Activated naive CD4-positive, alpha-beta T cell (primary cell): ENCODE measurements at places on chromosomes 11 and 22.

- DNase-seq: no peak
Observed at GRCh38 chr22:42651134-42651533, 1.9 kb upstream of the CYB5R3 start.

GRCh38 chr11:73137262-73137943 lies 4.7 kb downstream of the FCHSD2 start:
- DNase-seq: no peak

DNA sequence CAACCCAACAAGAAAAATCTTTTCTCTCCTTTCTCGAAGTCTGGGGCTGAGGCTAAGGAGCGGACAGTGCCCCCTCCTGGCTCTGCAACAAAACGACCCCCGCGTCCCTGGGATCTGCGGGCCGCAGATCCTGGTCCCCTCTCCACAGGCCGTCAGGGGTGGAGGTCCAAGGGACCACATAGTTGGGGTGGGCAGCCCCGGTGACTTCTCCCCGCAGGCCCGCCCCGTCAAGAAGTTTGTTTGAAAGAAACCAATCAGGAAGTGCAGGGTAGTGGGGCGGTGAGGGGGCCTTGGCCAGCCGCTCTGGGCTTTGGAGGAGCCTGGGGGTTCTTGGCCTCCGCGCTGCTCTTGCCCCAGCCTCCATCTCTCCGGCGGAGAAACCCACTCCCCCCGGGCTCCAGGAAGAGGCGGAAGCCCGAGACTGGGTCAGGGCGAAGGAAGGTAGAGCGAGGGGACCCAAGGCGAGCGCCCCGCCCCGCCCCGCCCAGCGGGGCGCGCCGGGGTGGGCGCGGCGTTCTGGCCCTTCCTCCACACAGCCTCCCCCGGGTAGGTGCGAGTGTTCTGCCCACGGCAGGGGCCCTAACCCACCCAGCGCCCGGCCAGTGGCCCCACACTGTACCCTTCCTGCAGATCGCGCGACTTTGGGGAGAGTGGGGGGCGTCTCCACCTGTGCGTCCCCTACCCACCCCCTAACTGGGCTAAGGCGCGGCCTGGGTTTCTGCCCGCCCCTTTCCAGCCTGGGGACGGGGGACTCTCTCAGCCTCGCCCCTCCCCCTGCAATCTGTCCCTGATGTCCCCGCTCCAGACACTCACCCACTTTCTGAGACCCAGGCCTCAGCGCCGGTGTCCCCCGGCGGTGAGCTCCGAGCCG lies 1.3 kb downstream of the TP53I11 start:
- DNase-seq: no peak

- DNase-seq: no peak
Observed at GRCh38 chr11:79546351-79546750, 105.5 kb upstream of the TENM4 start.

GRCh38 chr11:12900496-12900895 lies 108.6 kb upstream of the RASSF10 start:
- DNase-seq: no peak

- no peak for DNase-seq
Observed at GRCh38 chr22:43206509-43207161, 19.7 kb upstream of the TTLL12 start.
